Ascending aorta (tissue), 2 donors: ENCODE measurements at places on chromosomes 6 and 20. TPM values are rescaled to one million over a fixed set of nuclear protein-coding genes. Genes with fewer than 3 reads are reported as not detected.

ERVFRD-1 gene
- total RNA-seq: not detected

DNA sequence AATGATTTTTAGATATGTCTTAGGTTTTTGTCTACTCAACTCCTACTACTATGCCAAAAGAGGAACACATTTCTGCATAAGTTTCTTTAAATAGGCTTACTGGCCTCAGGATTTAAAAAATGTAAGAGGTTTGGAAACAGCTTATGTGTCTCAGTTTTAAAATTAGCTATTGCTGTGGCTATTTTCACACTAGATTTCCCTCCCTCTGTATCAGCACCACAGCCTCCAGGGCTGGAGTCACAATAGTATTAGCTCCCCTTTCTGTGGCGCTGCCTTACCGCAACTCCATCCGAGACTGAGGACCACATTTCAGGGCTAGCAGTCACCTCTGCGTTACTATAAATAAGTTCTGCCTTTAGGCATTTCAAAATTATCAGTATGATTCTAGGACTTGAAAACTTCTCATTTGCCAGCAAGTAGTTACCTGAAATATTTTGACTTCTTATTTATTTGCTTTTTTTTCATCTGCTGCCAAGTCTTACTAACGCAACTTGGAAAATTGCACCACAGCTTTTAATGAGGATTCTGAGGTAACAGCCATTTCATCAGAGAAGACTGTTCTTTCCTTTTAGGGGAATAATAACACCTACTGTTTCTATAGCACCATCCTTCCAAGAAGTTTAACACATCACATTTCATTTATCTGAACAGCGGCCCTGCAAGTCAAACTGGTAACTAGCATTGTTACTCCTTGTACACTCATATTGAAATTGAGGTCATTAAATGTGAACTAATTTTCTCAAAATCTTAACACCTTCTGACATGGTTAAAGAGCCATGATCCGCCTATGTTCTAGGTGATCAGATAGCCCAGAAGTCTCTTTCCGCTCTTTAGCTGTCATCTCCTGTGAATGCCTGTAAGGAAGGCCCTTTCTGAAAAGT lies 105.9 kb downstream of the GJA10 start:
- DNase-seq: no peak
- peaks cover 17% of the 10 kb centered on the region for H3K4me1 ChIP-seq
- H3K27ac ChIP-seq: peak overlapping the region; percentile 62
- H3K4me3 ChIP-seq: no peak overlapping the region
- no peaks in the 10 kb centered on the region for H3K36me3 ChIP-seq

- no peaks in the 10 kb centered on the region for H3K4me1 ChIP-seq
- H3K27ac ChIP-seq: no peak overlapping the region
- no peaks in the 10 kb centered on the region for H3K27me3 ChIP-seq
- H3K4me3 ChIP-seq: no peak overlapping the region
Measured at GRCh38 chr20:14826543-14827313, 489.3 kb upstream of the FLRT3 start.

- no peaks in the 10 kb centered on the region for H3K36me3 ChIP-seq
- no peaks in the 10 kb centered on the region for H3K4me1 ChIP-seq
- no peak for DNase-seq
- H3K27ac ChIP-seq: no peak overlapping the region
- H3K4me3 ChIP-seq: no peak overlapping the region
Measured at GRCh38 chr20:58550275-58551059, 35.3 kb upstream of the APCDD1L start.

DNA sequence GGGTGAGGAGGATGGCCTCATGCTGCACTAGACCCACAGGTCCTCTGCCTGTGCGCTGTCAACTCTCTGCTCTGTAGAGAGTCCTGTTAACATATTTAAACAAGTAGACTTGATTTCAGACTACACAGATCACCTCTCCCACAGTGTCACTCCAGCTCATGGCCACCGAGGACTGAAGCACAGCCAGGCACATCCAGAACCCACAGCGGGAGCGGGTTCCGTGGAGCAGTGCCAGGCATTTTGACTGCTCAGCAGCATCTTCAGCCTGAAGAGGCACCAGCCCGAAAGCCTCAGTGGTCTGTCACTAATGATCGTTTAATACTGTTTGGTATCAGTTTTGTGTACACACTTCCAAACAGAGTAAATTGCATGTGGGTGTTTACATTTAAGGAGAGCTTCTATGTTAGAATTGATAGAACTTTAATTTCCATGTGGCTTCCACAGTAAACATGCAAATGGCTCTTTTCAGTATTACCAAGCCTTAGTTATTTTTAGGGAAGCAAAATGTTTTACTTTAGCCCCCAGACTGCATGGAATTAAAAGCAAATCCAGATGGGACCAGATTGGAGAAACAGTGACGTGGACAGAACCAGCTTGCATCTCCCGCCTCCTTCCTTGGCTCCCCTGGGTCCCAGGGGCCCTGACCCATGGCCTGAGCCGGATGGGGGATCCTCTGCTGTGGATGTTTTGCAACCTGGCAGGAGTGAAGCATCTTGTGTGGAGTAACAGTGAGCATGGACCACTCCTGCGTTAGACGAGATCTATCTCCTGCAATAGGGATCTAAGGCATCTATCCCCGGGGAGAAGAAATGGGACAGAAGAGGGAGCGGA lies 196.7 kb upstream of the CDH4 start:
- no peak overlapping the region for H3K27ac ChIP-seq
- H3K4me3 ChIP-seq: no peak overlapping the region
- no peaks in the 10 kb centered on the region for H3K36me3 ChIP-seq
- H3K27me3 ChIP-seq: no peaks in the 10 kb centered on the region
- no peaks in the 10 kb centered on the region for H3K4me1 ChIP-seq
- no peak for DNase-seq

GRCh38 chr20:40335437-40335836 lies 353.6 kb downstream of the MAFB start:
- H3K27me3 ChIP-seq: no peaks in the 10 kb centered on the region
- no peaks in the 10 kb centered on the region for H3K36me3 ChIP-seq
- DNase-seq: no peak
- H3K4me1 ChIP-seq: no peaks in the 10 kb centered on the region
- no peak overlapping the region for H3K27ac ChIP-seq
- H3K4me3 ChIP-seq: no peak overlapping the region

DNA sequence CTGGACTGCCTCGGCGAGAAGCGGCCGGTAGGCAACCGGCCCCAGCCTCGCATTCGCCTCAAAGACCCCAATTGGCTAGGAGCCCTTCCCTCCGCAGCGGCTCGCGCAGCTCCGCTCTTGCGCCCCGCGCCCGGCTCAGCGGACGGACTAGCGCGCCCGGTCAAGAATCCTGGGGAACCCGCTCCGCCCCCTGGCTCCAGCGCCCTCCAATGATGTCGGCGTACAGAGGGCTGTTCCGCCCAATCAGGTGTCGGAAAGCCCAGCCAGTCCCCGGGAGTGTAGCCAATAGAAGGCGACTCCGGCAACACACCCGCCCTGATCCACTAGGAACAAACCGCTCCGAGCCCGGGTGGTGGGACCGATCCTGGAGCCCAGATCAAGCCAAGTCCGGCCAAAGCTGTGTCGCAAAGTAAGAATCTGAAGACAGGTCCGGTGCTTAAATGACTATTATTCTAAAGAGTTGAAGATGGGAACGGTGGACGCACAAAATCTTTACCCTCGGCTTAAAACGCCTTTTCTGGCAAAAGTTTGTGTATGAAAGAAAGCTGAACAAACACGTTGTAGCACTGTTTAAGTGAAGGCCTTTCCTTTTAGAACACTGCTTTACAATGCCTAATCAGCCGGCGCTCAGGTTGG lies 132.2 kb downstream of the OGFRL1 start:
- peak; percentile 86 for DNase-seq
- peaks cover 13% of the 10 kb centered on the region for H3K36me3 ChIP-seq
- H3K27ac ChIP-seq: peak overlapping the region; percentile 100
- peak overlapping the region; percentile 95 for H3K4me3 ChIP-seq
